ENCODE measurements at places on chromosomes 11 and 22. TPM values are rescaled to one million over a fixed set of nuclear protein-coding genes. Genes with fewer than 3 reads are reported as not detected.

KCNK4 gene
- total RNA-seq: under 0.01 TPM

MYO7A gene
- 0.27 TPM for total RNA-seq

LYVE1 gene
- total RNA-seq: not detected

GRCh38 chr11:128624269-128625175, 37.2 kb upstream of the ETS1 start:
- DNase-seq: peak; percentile 68

GRCh38 chr22:46229701-46230100, 20.4 kb downstream of the CDPF1 start:
- no peak for DNase-seq

GRCh38 chr11:11500744-11501487, 120.9 kb downstream of the GALNT18 start:
- DNase-seq: no peak

SORL1 gene
- total RNA-seq: 260 TPM

DNA sequence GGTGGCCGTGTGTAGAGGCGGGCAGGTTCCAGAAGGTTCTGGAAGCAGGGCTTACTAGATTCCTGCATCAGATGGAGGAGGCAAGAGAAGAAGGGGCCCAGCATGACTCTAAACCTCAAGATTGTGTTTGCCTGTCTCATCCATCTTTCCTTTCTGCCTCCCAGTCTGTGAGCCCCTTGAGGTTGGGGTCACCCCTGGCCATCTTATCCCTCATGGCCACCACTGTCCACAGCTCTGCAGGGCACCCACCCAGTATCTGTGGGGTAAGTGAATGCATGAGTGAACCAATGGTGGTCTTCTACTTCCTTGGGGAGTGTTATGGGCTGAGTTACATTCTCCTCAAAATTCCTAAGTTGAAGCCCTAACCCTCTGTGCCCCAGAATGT, 79.3 kb downstream of the MYEOV start:
- DNase-seq: no peak

DNA sequence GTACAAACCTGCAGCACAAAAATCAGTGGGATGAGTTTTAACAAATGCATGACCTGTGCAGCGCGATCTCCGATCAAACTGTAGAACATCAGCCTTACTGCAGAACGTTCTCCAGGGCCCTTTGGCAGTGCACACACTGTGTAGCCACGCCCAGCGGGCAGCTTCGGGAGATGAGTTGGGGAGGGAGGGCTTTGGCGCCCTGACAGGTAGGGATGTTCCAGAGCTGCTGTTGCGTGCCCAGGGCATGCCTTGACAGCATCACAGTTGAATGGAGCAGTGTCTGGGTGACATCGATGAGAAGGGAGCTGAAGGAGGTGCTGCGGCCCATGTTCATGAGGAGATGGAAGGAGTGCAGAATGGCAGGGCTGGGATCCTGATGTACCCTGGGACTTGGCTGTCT, 80.2 kb downstream of the TBC1D22A start:
- no peak for DNase-seq

PAMR1 gene
- not detected for total RNA-seq

SHISAL1 gene
- under 0.01 TPM for total RNA-seq

- DNase-seq: no peak
Observed at GRCh38 chr11:119854521-119854920, 125.5 kb upstream of the NECTIN1 start.

SLC15A3 gene
- total RNA-seq: 1.6 TPM

GRCh38 chr11:81596704-81597103, 1137.0 kb downstream of the FAM181B start:
- DNase-seq: no peak

DNA sequence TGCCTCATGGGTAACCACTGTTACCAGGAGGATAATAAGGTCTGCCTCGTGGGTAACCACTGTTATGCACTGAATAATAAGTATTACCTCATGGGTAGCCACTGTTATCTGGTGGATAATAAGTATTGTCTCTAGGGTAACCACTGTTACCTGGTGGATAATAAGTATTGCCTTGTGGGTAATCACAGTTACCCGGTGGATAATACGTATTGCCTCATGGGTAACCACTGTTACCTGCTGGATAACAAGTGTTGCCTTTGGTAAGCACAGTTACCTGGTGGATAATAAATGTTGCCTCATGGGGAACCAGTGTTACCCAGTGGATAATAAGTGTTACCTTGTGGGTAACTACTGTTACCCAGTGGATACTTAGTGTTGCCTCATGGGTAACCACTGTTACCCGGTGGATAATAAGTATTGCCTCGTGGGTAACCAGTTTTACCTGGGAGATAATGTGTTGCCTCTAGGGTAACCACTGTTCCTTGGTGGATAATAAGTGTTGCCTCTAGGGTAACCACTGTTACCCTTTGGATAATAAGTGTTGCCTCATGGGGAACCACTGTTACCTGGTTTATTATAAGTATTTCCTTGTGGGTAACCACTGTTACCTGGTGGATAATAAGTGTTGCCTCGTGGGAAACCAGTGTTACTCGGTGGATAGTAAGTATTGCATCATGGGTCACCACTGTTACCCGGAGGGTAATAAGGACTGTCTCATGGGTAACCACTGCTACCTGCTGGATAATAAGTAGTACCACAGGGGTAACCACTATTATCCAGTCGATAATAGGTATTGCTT, 10.6 kb upstream of the NXPE4 start:
- DNase-seq: no peak

DNA sequence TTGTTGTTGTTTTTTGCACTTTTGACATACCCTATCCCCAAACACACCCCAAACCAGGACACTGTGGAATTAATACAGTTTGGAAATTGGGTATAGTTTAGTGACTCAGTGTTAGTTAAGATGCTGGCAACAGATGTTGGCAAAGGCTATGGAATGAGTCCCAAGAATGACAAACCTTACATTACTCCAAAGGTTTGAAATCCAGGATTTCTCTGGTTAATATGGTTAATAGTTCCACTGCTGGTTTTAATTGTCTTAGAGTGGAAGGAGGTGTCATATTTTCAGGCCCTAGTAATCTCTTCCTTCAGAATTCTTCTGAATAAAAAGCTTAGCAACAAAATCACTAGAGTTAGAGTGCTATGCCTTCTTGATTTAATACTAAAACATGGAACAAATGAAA, 775 bp downstream of the LPXN start:
- DNase-seq: no peak

DDI1 gene
- not detected for total RNA-seq

PRG3 gene
- not detected for total RNA-seq

CABP4 gene
- 1.6 TPM for total RNA-seq

- DNase-seq: no peak
Observed at GRCh38 chr11:28659716-28660348, 551.6 kb downstream of the METTL15 start.

GRCh38 chr11:123603666-123604065, 50.8 kb downstream of the SCN3B start:
- no peak for DNase-seq

RFPL2 gene
- total RNA-seq: not detected

PARVG gene
- 133 TPM for total RNA-seq

DNA sequence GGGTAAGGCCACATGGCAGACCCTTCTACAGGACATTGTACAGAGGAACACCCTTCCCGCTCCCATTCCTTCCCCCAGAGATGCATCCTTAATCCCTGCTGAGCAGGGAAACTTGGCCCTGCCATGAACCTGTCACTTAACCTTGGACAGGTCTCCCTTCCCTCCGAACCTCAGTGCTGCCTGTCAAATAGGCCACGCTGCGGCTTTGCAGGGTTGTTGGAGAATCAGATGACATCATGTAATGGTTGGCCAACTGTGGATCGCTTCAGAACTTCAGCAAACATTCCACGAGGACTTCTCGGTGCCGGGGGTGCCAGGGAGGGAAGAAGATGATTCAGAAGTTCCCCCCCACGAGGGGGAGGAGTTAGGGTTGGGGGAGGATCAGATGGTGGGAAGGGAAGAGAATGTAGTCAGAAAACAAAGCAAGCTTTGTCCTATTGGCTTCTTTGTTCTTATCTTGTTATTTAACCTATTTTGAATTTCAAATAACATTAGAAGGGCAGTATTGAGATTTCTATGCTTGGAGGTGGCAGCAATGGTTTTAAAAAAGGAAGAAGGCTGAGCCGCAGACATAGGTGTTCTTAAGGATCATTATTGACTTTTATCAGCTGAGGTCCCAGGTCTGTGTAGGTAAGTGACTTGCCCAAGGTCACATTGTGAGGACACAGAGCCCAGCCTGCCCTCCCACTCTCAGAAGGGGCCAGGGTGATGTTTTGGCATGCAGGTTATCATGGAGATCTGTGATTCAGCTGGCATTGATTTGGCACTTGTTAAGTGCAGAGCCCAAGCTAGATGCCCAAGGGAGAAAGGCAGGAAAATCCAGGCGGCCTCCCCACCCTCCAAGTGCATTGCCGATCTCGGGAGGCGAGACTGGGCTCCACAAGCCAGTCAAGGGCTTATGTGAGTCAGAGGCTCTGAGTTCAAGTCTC, 3.1 kb downstream of the CDC42EP1 start:
- DNase-seq: no peak

DNA sequence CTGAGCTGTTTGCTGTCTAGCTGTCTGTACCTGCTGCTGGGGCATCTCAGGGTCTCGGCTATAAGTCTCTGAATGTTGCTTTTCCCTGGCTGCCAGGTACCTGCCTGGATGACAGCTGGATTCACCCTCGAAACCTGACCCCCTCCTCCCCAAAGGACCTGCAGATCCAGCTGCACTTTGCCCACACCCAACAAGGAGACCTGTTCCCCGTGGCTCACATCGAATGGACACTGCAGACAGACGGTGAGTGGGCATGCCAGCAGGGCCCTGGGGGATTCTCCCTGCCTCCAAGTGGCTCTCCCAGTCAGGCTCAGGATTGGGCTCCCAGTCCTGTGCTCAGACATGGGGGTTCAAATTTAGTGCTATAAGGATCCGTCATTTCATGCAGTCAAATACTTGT, 12.9 kb downstream of the IL17RA start:
- no peak for DNase-seq

DNA sequence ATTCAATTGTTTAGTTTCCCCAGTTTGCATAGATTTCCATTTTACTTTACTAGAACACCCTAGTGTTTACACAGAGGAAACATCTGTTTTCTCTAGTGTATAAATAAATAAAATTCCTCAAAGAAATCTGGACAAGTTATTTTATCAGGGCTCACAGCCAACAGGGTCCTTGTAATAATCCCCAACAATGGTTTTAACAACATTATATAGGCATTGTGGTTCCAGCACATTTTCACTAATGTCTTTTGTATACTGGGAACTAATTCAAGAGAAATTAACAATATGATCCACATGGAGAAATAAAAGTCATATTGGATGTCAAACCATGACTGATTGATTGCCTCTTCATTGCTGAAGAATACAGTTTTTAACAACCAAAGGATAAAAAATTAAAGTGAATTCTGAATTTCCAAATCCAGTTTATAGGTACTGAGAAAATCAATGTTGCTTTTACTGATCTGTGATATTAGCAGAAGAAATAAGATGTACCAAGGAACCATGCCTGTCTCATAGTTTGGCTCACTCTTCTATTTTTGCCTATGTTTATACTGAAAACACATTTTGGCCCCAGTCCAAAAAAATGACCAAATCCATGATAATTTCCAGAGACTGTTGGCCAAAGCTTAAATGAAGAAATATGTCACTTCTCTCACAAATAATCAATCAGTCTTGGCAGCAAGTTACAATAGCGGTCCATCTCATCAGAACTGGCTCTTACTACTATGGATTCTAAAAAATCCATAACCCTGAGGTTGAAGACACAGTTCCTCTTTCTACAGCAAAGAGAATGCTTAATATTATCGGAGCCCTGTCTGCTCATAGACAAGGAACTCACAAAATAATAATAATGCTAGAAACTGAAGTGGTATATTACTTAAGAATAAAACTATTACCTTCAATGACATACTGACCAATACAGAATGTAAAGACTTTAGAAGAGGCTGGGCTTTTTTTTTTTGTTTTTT, 1.4 kb upstream of the MS4A13 start:
- DNase-seq: no peak

GRCh38 chr11:110501428-110501827, 71.7 kb downstream of the FDX1 start:
- no peak for DNase-seq

A4GALT gene
- total RNA-seq: 0.54 TPM

GRCh38 chr22:39498368-39498767, 3.7 kb upstream of the MIEF1 start:
- DNase-seq: no peak

DNA sequence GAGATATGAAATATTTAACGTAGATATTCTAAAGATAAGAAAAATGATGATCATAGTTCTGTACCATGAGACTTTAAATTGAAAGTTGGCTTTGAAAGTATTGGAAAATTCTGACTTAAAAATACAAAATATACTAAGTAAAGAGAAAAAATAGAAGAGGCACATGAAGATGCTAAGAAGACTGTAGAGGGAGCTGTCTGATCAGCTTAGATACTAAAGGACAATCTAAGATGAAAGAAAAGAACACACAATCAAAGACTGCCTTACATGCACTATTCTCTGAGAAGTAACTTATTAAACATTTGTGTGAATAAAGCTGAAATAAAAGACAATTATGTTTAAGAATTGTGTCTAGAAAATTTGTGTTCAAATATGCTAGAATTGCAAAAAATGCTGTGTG, 55.1 kb downstream of the RBMXL2 start:
- DNase-seq: peak; percentile 21

DNA sequence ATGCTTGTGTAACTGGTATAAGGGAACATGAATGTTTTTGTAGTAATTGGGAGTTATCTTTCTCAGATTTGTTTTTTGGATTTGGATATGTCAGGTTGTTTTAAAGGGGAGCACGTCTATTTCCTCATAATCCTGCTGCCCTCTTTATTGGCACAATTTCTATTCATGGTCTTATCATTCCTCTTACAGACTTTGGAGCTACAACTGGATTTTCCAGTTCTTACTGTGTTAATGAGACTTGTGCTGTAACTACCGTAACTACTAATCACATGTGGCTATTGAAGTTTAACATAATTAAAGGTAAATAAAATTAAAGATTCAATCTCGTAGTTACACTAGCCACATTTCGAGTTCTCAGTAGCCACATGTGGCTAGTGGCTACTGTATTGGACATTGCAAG, 1.9 kb downstream of the FDX1 start:
- DNase-seq: no peak

DNA sequence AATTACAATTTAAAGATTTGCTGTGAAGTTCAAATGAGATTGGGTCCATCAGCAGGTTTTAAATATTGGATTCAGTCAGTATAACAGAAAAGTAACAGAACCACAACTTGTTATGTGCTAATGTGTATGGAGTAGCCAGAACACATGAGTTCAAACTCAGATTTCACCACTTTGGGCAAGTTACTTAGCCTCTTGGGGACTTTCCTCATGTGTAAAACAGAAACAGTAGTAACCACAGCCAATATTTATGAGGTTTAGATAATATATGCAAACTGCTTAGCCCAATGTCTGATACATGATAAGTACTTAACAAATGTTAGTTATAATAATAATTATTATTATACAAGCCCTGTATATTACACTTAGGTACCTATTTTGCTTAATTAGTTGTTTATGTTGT, 21.8 kb upstream of the SLC5A12 start:
- DNase-seq: no peak

CD248 gene
- 1.1 TPM for total RNA-seq

- peak; percentile 49 for DNase-seq
Observed at GRCh38 chr22:41857155-41857859, 24.4 kb downstream of the SREBF2 start.

NAALAD2 gene
- 0.81 TPM for total RNA-seq
